ENCODE measurements at places on chromosomes 4 and X.

GRCh38 chr4:81021981-81022380 is 8.5 kb upstream of the BMP3 start:
- no peak for DNase-seq

GRCh38 chr4:53994382-53995102 is 69.9 kb downstream of the CHIC2 start:
- DNase-seq = no peak

DNA sequence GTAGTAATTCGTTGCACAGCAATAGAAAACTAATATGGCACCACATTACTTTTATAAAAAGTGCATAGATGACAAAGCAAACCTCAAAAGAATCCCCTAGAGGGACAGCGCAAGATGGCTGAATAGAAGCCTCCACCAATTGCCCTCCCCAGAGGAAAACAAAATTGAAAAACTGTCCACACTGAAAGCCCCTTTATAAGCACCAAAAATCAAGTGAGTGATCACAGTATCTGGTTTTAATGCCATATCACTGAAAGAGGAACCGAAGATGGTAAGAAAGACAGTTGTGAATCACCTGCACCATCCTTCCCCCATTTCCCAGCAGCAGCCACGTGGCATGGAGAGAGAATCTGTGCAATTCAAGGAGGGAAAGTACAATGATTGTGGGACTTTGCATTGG is 522.2 kb downstream of the GLUD2 start:
- DNase-seq = no peak

- DNase-seq = peak; percentile 16
These were observed 291.9 kb downstream of the FAM47A start for GRCh38 chrX:33840176-33840575.

DNA sequence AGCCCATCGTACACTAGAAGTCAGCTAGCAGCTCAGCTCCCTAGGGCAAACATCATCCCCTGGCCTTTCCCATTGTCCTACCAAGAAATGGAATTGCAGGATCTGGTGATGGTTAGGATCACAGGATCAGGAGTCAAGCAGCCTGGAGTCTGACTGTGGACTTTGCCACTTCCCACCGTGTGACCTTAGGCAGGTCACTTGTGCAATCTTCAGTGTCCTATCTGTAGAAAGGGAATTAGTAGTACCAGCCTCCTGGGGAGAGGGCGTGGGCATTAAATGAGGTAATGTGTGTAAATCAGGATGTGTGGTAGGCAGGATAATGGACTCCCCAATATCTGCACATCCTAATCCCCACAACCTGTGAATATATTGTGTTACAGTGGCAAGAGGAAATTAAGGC is 38.6 kb upstream of the APLN start:
- DNase-seq = no peak

- DNase-seq = no peak
These were observed 527 bp downstream of the NOA1 start for GRCh38 chr4:56976837-56977320.

DNA sequence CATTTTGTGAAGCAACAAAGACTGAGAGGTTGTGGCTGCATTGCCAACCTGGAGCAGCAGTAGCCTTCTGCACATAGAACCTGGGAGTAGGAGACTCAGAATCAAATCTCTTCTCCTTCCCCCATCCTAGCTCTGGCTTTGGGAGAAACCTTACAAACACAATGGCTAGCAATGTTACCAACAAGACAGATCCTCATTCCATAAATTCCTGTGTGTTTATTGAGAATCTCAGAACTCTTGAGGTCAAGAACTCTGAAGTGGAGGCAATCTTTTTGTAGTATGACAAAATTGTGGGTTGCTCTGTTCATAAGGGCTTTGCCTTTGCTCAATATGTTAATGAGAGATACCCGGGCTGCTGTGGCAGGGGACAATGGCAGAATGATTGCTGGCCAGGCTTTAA is 406.7 kb upstream of the SPANXN1 start:
- DNase-seq = no peak

GRCh38 chrX:13764765-13765164 is 30.2 kb downstream of the OFD1 start:
- DNase-seq = no peak

DNA sequence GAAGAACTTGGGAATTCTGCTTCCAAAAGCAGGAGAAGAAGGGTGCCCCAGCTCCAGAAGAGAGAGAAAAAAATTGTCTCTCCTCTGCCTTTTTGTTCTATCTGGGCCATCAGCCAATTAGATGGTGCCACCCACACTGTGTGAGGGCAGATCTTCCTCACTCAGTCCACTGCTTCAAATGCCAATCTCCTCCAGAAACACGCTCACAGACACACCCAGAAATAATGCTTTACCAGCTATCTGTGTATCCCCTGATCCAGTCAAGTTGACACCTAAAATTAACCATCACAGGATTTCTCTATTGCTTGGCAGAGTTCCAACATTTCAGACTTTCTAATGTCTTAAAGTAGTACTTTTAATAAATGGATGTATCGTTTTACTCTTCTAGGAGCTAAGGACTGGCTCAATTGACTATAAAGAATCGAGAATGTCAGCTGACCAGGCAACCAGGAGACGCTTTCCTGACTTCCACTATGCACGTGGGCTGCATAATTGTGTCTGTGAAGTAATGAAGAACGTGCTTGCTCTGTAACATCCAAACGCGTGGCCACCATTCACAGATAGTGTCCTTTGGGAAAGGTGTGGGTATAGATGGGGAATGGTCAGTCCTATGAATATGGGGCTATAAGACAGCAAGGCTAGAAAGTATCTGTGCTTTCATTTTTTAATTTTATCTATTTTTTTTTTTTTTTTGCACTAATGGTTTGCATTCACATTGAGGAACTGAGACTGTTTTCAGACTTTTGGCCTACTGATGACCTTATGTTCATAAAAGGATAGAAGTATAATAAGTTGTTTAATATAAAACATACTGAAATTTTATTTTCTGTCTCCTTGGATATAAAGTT is 9.9 kb upstream of the SMIM20 start:
- no peak for DNase-seq

- no peak for DNase-seq
These were observed 104.0 kb downstream of the TMA16 start for GRCh38 chr4:163598489-163598888.

GRCh38 chr4:132124624-132124974 is 1024.5 kb upstream of the PCDH10 start:
- DNase-seq = no peak

GRCh38 chr4:133287396-133287795 is 138.3 kb downstream of the PCDH10 start:
- DNase-seq = no peak

GRCh38 chrX:39157796-39158195 is 356.5 kb downstream of the MID1IP1 start:
- DNase-seq = no peak

DNA sequence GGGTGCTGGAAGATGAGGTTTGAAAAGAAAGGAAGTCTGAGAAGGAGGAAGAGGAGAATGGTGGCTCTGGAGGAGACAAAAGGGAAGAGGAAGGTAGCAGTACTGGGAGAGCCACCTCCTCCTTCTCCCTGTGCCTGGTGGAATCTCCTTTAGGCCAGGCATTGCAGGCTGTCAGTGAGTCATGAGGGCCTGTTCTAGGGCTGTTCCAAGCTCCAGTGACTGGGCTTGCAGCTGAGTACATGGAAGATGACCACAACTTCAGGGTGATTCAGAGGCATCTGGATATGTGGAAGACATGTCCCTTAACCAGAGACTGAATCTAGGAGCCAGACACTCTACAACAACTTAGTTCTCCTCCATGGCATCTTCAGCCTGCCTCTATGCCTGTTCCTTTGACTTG is 107.8 kb downstream of the EFNB1 start:
- DNase-seq = no peak

- no peak for DNase-seq
These were observed 884.2 kb downstream of the GLUD2 start for GRCh38 chrX:121931567-121931966.

- peak; percentile 56 for DNase-seq
These were observed 55.9 kb upstream of the NKX1-1 start for GRCh38 chr4:1462009-1462767.

- no peak for DNase-seq
These were observed 167.0 kb upstream of the CASK start for GRCh38 chrX:42090395-42090794.

- no peak for DNase-seq
These were observed 759.9 kb downstream of the PDHA2 start for GRCh38 chr4:96599752-96600151.

DNA sequence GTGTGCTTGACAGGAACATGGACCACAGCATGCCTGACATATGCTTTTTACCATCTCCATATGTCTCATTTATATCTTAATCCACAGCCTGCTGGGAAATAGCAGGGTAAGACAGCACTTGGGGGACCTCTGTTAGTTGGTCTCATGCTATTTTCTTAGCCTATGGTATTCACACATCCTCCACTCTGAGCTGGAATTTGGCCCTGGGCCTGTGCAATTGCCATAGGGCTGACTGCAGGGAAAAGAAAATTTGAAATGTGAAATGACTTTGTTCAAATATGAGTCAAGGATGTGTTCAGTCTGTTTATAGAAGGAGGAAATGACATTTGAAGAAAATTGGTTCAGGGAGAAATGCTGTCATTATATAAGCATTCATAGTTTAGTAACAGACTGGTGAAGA is 9.6 kb upstream of the MAP7D3 start:
- no peak for DNase-seq

DNA sequence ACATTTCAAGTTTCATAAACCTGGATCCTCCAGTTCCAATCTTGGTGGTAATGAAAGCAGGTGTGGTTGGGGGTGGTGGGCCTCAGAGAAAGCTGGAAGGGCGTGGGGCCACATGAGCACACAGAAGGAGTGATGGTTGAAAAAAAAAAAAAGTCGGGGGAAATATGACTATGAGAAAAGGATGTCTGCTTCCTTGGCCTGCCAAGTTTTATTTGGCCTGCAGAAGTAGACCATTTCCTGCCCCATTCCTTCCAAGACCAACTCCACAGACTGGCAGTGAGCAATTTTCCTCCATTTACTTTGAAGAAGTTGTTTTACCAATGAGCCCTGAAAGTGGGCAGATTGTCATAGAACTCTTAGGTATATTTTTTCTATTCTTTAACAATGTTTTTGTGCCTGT is 43.3 kb downstream of the LNX1 start:
- DNase-seq = no peak

- DNase-seq = peak; percentile 92
These were observed at the start of gene NAP1L3 for GRCh38 chrX:93673056-93673868. TSS of gene NAP1L3 (minus strand) at chrX:93673578. CDS start at chrX:93673304, 274 bp downstream.

DNA sequence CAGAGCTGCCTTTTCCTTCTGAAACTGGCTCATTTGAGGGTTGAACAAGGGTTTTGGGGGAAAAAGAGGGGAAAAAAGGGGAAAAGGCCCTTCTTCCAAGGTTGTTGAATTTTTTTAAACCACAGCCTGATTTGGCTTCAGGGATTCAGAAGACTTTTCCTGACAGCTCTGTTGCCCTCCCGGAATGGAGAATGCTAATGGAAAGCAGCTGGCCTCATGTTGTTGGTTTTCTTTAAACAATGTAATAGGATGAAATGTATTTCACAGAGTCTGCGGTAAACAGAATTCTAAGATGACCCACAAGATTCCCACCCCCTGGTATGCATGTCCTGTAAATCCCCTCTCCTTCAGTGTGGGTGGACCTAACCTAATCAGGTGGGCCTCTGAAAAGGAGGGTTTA is 3.3 kb upstream of the KIAA1210 start:
- no peak for DNase-seq

- DNase-seq = peak; percentile 17
These were observed 209.3 kb downstream of the GPC3 start for GRCh38 chrX:133776072-133776471.

Data from retina (tissue), 1 donor.